ENCODE measurements at places on chromosomes 3 and 15.

GRCh38 chr15:78105476-78106241 is 13.3 kb downstream of the SH2D7 start:
- peak; percentile 46 for DNase-seq

- DNase-seq, result no peak
Observed at GRCh38 chr3:62095756-62096155, 277.6 kb downstream of the FEZF2 start.

DNA sequence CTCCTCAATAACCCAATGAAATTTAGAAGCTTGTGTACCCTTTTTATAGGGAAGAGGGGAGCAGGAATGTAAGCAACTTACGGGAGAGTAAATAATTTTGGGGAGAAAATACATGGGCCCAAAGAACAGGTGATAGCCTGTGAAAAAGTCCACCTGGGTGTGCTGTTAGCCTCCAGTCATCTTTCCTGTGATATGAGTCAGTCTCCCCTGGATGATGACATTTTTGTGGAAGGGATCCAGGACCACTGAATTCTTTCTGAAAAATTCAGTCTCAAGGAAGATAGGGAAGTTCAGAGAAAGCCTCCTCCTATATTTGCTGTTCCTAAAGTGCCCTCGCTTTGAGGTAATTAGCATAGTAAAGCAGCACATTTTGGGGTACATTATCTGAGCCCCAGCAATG is 149.8 kb downstream of the SQOR start:
- no peak for DNase-seq

- no peak for DNase-seq
Observed at GRCh38 chr3:128239304-128239703, 86.0 kb downstream of the EEFSEC start.

DNA sequence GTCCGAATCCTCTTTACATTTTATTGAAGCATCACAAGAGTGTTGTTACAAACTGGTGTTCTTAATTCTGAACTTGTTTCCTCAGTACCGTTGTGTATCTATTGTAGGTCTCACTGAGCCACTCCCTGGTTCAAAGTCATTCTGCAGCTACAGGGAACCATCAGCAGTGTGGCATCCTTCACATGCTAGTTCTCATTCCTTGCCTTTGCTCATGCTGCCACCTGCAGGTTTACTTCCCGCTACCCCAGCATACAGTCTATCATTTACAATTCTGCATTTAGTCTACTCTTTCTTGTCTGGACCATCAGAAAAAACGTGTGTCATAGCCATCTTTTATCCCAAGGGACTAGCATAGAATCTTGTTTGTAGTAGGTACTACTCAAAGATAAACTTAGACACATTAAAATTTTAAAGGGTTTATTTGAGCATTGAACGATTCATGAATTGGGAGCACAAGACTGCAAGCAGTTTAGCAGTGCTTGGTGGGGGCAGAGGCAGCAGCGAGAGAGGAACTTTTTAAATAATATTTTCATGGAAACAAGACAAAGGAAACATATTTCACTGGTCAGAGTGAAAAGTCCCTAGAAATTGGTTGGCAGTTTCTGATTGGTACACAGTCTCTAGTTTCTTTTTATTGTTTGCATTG is 402.1 kb downstream of the CADM2 start:
- peak; percentile 22 for DNase-seq

DNA sequence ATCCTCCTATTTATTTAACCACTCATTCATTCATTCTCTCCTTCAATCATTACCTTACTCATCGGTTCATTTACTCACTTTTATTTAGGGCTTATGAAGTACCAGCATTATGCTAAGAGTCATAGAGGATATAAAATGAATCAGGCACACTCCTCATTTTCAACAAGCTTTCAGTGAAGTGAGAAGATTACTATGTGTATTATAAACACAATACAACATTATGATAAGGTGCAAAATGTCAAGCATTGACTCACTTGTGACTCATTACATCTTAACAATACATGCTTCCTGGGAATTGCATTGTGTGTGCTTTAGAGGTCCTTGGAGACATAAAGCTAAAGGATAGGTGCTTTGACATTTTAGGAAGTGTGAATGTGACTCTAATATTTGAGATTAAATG is 60.4 kb downstream of the PLAAT1 start:
- DNase-seq, result no peak

DNA sequence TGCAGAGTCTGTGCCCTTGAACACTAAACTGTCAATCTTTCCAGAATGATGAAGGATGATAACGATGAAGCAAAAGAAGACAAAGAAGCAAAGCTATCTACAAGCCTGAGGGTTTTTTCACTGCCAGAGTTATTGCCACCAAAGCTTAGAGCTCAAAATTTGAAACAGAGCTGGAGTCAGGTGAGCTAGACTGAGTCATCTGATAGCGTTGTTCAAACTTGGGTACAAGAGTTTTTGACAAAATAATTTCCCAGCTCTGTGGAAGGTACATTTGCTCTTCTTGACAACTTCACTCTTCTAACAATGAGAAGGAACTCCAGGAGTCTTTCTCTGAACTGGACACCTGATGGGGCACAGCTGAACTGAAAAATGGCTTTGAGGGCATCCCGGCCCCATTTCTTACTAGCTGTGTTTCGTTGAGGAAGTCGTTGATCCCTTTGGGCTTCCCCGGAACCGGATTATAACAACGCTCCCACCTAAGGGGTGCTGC is 715 bp downstream of the MCCC1 start:
- no peak for DNase-seq

DNA sequence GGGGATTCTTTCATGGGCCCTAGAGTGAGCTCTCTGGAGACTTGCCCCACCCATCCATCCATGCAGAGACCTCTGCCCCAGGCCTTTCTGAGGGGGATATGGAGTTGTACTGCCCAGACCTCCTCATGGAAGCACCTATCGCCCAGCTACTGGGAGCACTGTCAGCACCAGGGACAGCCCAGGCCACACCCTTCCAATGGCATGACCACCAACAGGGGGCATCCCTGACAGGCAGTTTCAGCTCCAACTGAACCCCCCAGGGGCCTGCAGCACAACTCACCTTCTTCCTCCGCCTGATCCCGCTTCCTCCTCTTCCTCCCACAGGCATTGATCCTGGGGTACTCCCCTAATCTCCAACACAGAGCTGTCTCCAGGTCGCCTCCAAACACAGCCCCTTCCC is 21.8 kb downstream of the MRPS11 start:
- DNase-seq, result no peak

Measured in activated CD4-positive, alpha-beta T cell treated with anti-CD3 and anti-CD28 coated beads, Interleukin-10, Interleukin-2, amounts not matched to agents 100 ng/mL and 50 ng/mL, durations not matched to agents 16 hours and 8 hours (primary cell).